ENCODE measurements at places on chromosomes 1 and 21. TPM values are rescaled to one million over a fixed set of nuclear protein-coding genes. Genes with fewer than 3 reads are reported as not detected.
A peak's percentile ranks its signal among the peaks of the same experiment; 100 is the strongest.

BRWD1 gene
- 38.6 TPM for total RNA-seq

GRCh38 chr1:44792736-44793502 lies 4.9 kb upstream of the BEST4 start:
- no peak for DNase-seq

- no peak for DNase-seq
Observed at GRCh38 chr1:70706381-70707037, 295.4 kb downstream of the CTH start.

DNA sequence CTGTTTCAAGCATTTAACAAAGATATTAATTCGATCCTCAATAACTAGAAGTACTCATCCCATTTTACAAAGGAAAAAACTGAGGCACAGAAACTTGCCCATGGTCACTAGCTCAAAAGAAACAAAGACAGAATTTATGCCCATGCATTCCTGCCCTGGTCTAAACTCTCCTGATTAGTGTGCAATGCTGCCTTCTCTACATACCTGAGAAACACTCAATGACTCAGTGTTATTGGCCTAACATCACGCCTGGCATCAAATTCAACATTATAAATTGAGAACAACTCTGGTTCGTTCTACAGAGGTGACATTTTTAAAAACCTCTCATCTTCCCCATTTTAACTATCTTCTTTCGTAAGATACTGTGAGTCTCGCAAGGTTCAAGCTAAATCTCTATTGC lies 5.2 kb downstream of the APP start:
- DNase-seq = no peak

MTARC2 gene
- 28.1 TPM for total RNA-seq

GRCh38 chr1:227561241-227561907 lies 2.0 kb upstream of the ZNF678 start:
- DNase-seq = no peak

DNA sequence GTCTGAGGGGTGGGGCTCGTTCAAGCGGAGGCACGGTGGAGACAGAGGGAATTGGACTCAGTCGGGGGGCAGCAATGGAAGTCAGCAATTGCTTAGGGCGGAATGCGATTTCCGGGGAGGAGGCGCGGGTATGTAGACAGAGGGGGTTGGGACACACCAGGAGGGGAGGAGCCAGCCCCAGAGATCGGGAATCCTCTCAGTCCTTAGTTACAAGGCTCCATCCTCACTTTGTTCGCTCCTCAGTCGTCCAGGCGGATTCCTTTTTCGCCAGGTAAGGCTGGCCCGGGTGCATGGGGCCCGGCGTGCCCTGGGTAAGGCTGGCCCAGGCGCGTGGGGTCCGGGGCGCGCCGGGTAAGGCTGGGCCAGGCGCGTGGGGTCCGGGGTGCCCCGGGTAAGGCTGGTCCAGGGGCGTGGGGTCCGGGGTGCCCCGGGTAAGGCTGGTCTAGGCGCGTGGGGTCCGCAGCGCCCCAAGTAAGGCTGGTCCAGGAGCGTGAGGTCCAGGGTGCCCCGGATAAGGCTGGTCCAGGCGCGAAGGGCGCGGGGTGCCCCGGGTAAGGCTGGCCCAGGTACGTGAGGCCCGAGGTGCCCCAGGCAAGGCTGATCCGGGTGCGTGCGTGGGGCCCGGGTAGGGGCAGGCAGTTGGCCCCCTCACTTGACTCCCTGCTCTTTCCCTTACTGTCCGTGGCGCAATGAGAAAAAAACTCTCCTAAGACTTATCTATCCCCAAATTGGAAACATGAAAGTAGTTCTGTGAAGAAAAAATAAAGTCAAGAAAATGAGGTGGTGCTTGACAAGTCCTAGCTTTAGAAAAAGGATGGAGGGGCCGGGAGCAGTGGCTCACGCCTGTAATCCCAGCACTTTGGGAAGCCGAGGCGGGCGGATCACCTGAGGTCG lies at the start of gene L1TD1:
Gene L1TD1 (plus strand): TSS at position 199 of the 894 bp plus-strand sequence. CDS start 11,780 bp downstream, outside the sequence.
- peak; percentile 73 for DNase-seq

PIK3CD gene
- 3.5 TPM for total RNA-seq

CELA2A gene
- not detected for total RNA-seq

GRCh38 chr1:215400741-215401140 lies 166.4 kb upstream of the KCTD3 start:
- DNase-seq = no peak

DNA sequence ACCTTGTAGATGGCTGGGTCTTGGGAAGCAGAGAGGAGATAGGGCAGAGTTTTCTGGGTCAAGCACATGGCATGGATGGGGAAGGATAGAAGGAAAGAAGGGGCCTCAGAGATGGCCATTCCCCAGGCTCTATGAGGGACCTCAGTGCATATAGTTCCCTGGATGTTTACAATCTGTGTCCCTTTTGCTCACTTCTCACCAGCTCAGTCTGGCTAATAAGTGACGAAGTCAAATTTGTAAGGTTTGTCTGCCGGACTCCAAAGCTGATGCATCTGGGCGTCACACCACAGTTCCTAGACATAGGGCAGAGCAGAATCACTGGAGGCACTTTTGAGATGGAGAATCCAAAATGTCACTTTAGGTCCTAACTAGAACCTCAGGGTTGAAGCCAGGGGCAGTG lies 416.4 kb upstream of the PROX1 start:
- no peak for DNase-seq

- peak; percentile 31 for DNase-seq
Observed at GRCh38 chr1:62082456-62083363, 111.9 kb upstream of the L1TD1 start.

GBP5 gene
- total RNA-seq = 3.0 TPM

CTSK gene
- total RNA-seq = 33.6 TPM

GRCh38 chr1:170711682-170712081 lies 47.8 kb downstream of the PRRX1 start:
- DNase-seq = no peak

DNA sequence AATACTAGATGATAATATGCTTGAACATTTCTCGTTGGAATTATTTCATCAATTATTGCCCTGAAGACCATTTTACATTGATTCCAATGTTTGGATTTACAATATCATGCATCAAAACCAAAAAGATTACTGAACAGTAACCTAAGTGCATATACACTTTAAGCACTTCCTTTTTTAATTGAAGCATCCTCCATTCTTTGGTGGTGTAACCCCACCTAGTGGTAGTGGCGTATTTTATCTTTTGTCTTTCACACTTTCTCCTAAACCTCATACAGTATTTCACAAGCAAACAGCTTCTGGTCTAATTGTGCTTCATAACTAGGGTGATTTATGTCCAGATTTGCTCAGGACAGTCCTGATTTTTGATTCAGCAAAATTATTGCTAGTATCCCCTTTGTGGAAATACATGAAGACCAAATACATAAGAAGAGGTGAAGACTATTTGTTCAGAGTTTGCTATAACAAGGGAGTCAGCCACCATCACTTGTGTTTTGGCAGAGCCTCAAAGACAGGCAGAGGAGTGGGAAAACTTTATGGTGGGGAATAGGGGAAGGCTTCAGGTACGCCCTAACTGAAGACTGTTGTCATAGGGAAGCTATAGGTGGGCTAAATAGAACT lies 3.4 kb upstream of the NVL start:
- peak; percentile 51 for DNase-seq

GRCh38 chr21:37405629-37406028 lies 39.1 kb downstream of the DYRK1A start:
- no peak for DNase-seq

GRCh38 chr1:21323091-21323490 lies 32.8 kb upstream of the ECE1 start:
- DNase-seq = no peak

- DNase-seq = no peak
Observed at GRCh38 chr1:21295002-21295401, 4.7 kb upstream of the ECE1 start.

DNA sequence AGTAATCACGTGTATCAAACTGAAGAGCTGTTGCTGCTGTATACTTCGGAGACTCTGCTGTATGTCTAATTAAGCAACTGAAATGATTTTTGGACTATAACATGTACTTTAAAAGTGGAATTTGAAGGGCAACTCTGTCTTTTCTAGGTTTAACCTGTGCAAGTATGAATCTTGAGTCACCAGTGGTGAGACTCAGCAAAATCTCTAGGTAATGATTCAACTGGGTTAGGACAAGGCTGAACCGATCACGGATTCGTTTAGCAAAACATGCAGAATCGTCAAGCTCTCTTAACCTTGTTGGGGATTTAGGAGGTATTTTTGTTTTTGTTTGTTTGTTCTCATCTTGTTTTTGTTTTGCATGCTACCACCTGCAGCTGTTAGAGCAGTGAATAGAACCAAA lies 149.6 kb downstream of the CYYR1 start:
- no peak for DNase-seq

CFHR5 gene
- not detected for total RNA-seq

PI4KB gene
- 47.2 TPM for total RNA-seq

TNFSF18 gene
- not detected for total RNA-seq

DNA sequence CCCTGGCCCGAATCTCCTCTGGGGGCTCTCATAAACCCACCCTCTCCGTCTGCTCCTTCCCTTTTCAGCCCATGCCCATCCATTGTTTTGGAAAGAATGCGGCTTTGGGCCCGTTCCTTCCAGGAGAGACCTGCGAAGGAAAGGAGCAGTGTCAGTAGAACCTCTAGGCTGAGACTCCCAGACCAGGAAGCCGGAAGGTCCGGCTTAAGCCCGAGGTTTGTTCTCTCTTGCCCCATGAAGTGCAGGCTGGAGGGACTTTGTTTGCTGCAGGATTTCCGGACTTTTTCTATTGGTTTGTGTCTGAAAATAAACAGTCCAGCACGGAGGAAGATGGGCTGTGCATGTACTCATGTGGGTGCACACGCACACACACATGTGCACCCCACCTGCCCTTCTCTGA lies 49.8 kb downstream of the ELK4 start:
- no peak for DNase-seq

GRCh38 chr1:160866001-160866694 lies 3.5 kb upstream of the CD244 start:
- DNase-seq = no peak

RASSF5 gene
- 5.4 TPM for total RNA-seq

ADARB1 gene
- 8.7 TPM for total RNA-seq

- peak; percentile 70 for DNase-seq
Observed at GRCh38 chr1:208205216-208206013, 38.8 kb downstream of the PLXNA2 start.

GRCh38 chr1:234532503-234532922 lies 53.5 kb upstream of the TARBP1 start:
- DNase-seq = peak; percentile 48

- DNase-seq = no peak
Observed at GRCh38 chr1:47340227-47340626, 6.6 kb downstream of the CMPK1 start.

- no peak for DNase-seq
Observed at GRCh38 chr1:150192012-150192411, 42.3 kb downstream of the PLEKHO1 start.
